Activated CD4-positive, CD25-positive, alpha-beta regulatory T cell treated with anti-CD3 and anti-CD28 coated beads, Interleukin-2, amount 50 U/mL, for 72 hours (primary cell): ENCODE measurements at places on chromosomes 5 and 9.

DNA sequence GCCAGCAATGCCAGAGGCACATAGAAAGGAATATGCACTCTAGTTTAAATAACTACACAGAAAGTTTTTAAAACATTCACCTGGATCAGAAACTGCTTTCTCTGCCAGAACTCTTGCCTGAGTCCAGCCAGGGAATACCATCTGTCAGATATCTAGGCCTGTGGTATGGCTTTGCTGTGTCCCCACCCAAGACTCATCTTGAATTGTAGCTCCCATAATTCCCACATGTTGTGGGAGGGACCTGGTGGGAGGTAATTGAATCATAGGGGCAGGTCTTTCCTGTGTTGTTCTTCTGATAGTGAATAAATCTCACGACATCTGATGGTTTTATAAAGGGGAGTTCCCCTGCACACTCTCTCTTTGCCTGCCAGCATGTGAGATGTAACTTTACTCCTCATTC, 41.5 kb upstream of the KCNV2 start:
- DNase-seq = no peak

DNA sequence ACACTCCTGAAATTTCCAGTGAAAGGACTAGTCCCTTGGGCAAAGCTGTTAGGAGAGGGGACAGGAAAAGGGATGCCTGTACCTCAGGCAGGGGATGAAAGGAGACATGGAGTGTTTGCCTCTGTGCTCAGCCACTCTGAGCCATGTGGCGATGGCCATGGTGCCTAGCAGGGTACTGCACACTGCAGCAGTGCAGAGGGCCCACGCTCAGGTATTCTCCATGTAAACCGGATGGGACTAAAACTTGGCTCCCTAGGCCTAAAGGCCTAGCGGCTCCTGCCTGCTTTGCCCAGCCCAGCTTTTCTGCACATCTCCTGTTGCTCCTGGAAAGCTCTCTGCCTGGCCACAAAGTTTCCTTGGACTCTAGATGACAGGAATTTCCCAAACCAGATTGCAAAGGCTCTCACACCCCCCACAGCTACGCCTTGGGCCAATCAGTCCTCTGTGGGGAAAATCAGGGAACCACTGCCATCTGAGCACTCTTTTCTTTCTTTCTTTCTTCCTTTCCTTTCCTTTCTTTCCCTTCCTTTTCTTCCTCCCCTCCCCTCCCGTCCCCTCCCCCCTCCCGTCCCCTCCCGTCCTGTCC, 44.3 kb downstream of the HABP4 start:
- no peak for DNase-seq

DNA sequence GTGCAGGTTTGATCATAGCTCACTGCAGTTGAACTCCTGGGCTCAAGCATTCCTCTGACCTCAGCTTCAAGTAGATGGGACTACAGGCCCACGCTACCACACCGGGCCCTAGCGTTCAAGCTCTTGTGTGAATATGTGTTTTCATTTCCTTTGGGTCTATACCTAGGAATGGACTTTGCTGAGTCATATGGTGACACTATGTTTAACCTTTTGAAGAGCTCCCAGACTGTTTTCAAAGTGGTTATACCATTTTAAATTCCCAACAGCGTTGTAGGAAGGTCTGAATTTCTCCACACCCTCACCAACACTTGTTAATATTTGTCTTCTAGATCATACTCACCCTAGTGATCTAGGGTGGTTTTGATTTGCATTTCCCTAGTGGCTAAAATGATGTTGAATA, 33.5 kb downstream of the FAF2 start:
- no peak for DNase-seq

DNA sequence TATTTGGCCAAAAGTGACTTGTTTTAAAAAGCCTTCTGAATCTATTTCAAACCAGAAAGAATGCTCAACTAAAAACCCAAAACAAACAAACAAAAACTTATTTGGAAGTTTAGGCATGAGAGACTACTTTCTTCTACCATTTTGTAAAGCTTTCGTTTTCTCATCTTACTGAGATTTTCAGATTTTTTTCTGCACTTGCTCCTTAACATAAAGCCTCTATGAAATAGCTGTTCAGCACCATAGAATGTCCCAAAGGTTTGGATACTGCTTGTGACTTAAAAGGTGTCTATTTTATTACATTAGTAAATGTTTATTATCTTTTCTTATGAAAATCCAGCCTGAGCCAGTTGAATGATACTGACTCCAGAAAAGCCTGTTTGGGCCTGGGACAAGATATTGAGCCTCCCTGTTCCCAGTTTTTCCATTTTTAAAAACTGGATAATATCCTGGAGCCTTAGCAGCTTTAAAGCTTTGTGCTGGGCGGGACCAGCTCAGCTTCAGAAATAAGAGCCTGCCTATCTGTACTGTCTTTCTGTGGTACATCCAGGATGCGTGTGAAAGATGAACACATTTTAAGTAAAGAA, 292.6 kb downstream of the ZSWIM6 start:
- DNase-seq = no peak

DNA sequence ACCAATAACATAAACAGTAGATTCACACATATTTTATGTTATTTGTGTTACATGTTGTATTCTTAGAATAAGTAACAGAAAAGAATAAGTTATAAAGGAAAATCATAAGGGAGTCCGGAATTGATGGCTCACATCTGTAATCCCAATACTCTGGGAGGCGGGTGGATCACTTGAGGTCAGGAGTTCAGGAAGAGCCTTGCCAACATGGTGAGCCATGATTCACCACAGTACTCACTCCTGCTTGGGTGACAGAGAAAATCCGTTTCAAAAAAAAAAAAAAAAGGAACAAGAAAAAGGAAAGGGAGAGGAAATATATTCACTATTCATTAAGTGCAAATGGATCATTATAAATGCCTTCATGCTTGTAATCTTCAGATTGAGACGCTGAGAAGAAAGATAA, 533.3 kb upstream of the CDH9 start:
- DNase-seq = no peak

GRCh38 chr9:98146101-98146991, 27.3 kb upstream of the TRIM14 start:
- DNase-seq = peak; percentile 8
